ENCODE measurements at places on chromosomes 13 and 19.

- DNase-seq = no peak
Observed at GRCh38 chr13:45492538-45492937, 27.8 kb downstream of the COG3 start.

- DNase-seq = no peak
Observed at GRCh38 chr13:45941261-45941660, 89.7 kb upstream of the SIAH3 start.

GRCh38 chr13:21833921-21834320, 163.0 kb downstream of the FGF9 start:
- no peak for DNase-seq

GRCh38 chr19:7983286-7983950, 22.0 kb downstream of the ELAVL1 start:
- no peak for DNase-seq

DNA sequence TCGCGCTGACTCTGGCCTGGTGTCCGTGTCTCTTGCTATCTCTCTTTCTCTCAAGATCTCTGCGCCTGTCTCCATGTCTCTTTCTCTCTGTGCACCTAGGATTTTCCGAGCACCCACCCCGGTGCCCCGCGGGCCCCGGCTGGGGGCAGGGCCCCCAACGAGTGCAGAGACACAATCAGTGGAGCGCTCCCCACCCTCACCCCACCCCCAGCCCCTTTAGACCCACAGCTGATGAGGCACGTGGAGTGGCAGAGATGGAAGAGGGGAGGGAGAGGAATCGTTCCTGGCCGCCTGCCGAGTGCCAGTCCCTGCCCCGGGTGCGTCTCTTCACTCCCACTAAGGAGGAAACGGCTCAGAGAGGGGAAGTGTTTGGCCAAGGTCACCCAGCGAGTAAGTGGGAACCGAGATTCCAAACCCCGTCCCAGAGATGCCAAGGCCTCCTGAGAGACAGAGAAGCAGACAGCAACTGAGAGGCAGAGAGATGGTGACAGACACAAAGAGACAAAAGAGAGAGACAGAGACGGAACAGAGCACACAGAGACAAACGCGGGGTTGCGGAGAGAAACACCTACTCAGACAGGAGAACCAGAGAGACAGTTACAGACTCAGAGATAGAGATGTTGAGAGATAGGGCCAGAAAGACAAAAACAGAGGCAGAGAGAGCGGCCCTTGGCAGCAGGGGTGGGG, 626 bp upstream of the BCL3 start:
- peak; percentile 58 for DNase-seq

GRCh38 chr19:52689843-52690368, 44.9 kb downstream of the ZNF611 start:
- no peak for DNase-seq

DNA sequence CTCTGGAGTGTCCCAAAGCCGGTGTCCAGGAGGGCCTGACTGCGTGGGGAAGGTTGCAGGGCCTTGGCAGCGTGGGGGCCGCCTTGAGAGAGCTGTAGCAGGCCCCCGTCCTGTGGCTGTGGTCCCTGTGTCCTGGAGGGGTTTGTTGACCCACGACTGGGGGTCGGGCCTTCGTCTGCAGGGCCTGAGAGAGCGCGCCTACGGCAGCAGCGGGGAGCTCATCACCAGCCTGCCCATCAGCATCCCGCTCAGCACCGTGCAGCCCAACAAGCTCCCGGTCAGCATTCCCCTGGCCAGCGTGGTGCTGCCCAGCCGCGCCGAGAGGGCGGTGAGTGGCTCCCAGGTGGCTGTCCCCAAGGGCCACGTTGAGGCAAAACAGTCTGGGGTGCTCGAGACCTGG, 18.5 kb downstream of the PLEKHJ1 start:
- no peak for DNase-seq

- DNase-seq = peak; percentile 25
Observed at GRCh38 chr13:79295906-79296706, 109.9 kb downstream of the RBM26 start.

DNA sequence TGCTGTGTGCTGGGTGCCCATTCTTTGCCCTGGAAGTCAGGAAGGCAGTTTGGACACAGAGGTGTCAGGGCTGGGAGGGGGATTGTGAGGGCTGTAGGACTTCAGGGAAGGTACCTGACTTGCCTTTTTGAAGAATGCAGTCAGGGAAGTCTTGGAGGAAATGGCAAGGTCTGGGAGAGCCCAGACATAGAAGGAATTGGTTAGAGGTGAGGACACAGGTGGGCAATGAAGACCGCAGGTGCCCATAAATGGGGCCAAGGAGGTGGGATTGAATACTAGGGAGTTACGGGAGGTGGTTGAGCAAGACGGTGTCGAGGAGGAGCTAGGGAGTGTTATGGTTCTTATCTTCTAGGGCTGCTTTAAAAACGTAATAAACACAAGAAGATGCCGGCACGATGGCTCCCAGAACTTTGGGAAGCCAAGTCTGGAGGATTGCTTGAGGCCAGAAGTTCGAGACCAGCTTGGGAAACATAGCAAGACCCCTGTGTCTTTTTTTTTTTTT, 1.4 kb upstream of the DDA1 start:
- DNase-seq = no peak

- DNase-seq = no peak
Observed at GRCh38 chr19:10846500-10847202, 1.6 kb upstream of the C19orf38 start.

- DNase-seq = no peak
Observed at GRCh38 chr19:7888826-7889217, 512 bp downstream of the LRRC8E start.

DNA sequence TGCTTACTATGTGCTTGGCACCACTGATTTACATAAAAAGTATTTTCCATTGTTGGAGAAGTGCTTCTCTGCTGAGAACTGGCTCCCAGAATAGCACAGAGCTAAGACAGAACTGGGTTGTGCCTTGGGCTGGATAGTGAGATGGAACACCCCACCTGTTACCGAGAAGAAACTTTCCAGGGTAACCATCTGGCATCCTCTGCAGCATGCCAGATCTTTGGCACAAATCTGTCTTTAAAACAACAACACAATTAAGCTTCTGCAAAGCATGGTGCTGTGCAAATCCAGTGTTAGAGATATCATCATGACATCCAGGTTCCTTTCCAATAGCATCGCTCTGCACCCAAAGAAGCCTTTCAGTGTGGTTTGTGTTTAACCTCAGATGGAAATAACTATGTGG, 202.5 kb upstream of the RFC3 start:
- no peak for DNase-seq
